Stimulated activated CD8-positive, alpha-beta memory T cell treated with anti-CD3 and anti-CD28 coated beads, Interleukin-2, amount 100 ng/mL, for 48 hours (primary cell): ENCODE measurements at places on chromosomes 5 and 9.
A peak's percentile ranks its signal among the peaks of the same experiment; 100 is the strongest.

DNA sequence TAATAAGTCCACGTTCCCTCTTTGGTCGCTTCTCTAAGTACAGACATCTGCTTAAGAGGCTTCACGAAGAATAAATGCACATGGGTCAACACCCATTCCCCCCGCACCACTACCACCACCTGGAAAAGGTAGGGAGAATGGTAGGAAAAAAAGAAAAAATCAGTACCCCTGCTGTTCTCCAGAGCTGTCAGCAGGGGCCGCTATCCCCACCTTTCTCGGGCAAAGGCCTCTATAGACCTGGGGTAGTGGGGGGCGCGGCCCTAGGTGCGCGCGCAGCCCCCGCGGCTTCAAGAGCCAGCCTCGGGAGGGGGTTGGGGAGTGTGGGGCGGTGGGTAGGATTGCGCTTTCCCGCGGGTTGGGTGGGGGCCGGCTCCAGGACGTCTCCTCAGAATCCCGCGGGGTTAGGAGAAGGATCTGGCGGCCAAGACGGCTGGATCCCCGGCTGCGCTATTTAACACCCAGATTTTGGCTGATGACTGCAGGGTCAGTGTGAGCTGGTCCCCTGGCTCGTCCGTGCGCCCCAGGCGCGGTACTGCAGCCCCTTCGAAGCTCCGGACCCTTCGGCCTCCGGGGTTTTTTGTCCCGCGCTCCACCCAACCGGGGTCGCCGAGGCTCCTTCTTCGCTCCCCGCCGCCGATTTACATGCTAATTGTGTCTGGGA is 1.6 kb upstream of the SEMA6A start:
- peak; percentile 32 for DNase-seq

DNA sequence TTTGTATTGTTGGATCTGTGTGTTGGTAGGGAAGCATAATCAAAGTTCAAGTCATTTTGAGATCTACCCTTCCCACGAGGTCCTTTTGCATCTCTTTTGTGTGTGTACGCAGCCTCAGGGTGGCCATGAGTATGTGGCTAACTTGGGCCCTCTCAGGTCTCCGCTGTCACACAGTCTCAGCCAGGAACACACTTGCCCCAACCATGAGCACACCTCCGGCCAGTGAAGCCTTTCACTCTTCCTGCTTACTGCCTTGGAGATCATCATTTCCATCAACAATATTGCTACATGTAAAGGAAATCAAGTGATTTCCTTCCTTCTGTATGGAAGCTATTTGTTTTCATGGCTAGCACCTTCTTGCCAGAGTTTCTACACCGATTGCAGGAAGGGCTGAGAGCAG is 13.9 kb downstream of the ZNF346 start:
- DNase-seq, result no peak

- DNase-seq, result no peak
Measured at GRCh38 chr9:35801328-35802128, 10.1 kb downstream of the NPR2 start.

DNA sequence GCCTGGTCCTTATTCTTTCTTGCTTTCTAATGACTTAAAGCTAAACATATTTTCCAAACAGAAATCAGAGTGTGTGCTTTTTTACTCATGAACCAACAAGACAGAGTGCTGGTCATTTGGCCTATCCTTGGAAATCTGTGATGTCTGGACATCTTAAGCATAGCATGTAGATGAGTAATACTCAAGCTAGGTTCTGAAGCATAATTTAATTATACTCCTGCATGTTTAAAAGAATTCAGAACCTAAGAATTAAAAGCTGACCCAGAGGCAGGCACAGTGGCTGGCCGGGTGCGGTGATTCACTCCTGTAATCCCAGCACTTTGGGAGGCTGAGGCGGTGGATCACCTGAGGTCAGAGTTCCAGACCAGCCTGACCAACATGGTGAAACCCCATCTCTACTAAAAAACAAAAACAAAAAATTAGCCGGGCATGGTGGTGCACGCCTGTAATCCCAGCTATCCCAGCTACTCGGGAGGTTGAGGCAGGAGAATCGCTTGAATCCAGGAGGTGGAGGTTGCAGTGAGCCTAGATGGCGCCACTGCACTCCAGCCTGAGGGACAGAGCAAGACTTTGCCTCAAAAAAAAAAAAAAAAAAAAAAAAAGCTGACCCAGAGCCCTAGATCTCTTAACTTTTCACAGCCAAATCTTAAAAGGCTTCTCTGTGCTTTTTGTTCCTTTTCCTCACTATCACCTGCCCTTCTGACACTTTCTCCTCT is 16.2 kb upstream of the TJP2 start:
- DNase-seq, result no peak

DNA sequence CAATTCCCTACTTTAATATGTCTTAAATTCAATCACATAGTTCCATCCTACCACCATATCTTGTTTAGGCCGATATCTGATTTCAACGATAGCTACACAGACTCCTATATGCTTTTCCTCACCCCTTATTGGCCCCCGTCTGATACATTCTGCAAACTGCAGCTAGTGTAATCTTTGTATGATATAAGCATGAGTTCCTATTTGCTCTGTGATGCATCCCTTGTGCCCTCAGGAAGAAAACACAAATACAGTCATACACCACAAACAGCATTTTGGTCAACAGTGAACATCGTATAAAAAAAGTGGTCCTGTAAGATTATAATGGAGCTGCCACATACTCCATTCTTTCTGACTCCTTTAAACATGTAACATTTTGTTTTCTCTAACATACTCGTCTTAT is 837.8 kb upstream of the CDH6 start:
- no peak for DNase-seq

GRCh38 chr9:131049829-131050715 is 41.1 kb downstream of the LAMC3 start:
- DNase-seq, result no peak

DNA sequence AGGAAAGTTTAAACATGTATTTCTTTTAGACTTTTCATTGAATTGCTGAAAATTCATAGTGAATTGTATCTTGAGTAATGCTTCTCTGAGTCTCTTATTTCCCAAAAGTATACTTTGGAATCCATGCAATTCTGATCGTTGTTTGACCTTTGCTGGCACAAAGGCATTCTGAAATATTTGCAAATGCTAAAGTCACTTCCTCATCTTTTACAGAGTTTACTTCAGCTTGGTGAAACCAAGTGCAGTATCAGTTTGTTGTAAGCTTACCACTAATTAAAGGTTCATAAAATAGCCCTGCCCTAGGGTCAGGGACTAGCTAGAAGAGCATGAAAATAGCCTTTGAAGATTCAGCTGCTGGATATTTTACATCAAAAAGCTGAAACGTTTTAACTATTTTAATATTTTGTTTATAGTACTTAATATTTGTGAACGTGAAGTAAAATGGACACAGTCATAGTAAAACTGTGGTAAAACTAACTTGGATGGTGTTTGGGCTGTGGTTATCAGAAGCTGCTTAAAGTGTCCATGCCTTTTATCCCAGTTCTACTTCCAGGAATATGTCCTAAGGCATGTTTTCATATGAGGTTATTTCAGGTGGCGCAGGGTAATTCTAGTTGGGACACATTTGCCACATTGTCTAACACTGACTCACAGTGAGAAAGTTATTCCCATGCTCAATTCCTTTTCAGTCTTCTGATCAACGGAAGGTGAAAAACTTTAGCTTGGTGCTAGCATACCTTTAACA is 45.3 kb downstream of the SLC22A5 start:
- DNase-seq, result no peak

- no peak for DNase-seq
Measured at GRCh38 chr9:81420024-81420423, 269.3 kb downstream of the TLE1 start.

GRCh38 chr9:7185612-7186011 is 427.8 kb downstream of the KDM4C start:
- DNase-seq, result no peak

GRCh38 chr5:43027054-43027785 is 12.9 kb downstream of the ANXA2R start:
- no peak for DNase-seq

DNA sequence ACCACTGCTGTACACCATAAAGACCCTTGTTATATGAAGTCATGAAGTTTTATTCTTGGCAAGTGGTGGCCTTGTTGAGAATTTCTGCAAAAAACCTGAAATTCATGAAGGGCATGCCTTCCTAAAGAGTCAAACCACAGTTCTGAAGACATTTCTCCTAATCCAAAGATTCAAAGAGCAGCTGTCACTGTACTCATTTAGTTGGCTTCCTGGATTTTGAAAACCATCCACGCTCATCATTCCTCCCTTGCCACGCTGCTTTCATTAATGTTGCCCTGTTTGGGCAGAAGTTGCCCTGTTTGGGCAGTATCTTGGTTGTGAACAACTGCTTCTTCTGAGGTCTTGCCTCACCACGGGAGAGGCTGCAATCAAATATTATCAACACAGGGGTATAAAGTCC is 560.3 kb upstream of the TLE4 start:
- DNase-seq, result no peak
